IPS-NIHi11 (cell line): ENCODE measurements at places on chromosomes 1 and 21.
A peak's percentile ranks its signal among the peaks of the same experiment; 100 is the strongest.

DNA sequence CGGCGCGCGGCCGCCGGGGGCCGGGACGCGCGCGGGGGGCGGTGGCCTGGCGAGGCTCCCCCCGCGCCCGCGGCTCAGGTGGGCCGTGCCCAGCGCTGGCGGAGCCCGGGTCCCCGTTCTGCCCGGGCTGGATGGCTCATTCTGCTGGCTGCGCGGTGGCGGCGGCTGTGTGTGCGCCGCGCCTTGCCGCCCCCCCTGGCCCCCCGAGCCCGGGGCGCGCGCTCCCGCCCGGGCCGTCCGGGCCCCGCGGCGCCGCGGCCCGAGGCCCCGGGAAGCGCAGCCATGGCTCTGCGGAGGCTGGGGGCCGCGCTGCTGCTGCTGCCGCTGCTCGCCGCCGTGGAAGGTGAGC, at the start of gene EPHB2:
Gene EPHB2, plus strand, starts transcription at position 139 of the 349 bp plus-strand sequence. Its CDS starts 144 bp downstream, at position 283.
- peak; percentile 91 for DNase-seq

GRCh38 chr1:235009561-235010306, 118.9 kb downstream of the TOMM20 start:
- DNase-seq = no peak

- DNase-seq = no peak
These were observed 10.6 kb upstream of the RUNX1 start for GRCh38 chr21:35059742-35060141.

GRCh38 chr1:27503844-27504587, 14.0 kb upstream of the WASF2 start:
- peak; percentile 54 for DNase-seq

- no peak for DNase-seq
These were observed 36.6 kb downstream of the AZIN2 start for GRCh38 chr1:33117440-33118085.

GRCh38 chr1:116003823-116004222, 27.5 kb downstream of the SLC22A15 start:
- no peak for DNase-seq

- DNase-seq = no peak
These were observed 38.0 kb upstream of the COL24A1 start for GRCh38 chr1:86194491-86195034.

- no peak for DNase-seq
These were observed 40.8 kb upstream of the UTS2 start for GRCh38 chr1:7893529-7894180.

DNA sequence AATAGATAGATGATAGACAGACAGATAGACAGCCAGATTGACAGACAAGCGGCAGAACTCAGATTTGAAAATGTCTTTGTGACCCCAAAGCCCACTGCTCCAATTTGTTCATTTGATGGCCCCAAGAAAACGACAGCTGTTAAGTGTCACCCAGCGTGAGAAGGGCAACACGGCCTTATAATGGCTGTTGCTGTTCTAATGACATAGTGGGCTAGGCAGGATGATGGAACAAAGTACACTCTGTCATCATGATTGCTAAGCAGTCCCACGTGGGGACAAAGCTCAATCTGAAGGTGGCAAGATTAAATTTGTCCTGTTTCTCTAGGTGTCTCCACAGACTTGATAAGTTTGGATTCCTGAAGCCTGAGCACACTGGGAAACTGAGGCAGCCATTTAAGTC, 112.9 kb downstream of the DAB1 start:
- DNase-seq = no peak

DNA sequence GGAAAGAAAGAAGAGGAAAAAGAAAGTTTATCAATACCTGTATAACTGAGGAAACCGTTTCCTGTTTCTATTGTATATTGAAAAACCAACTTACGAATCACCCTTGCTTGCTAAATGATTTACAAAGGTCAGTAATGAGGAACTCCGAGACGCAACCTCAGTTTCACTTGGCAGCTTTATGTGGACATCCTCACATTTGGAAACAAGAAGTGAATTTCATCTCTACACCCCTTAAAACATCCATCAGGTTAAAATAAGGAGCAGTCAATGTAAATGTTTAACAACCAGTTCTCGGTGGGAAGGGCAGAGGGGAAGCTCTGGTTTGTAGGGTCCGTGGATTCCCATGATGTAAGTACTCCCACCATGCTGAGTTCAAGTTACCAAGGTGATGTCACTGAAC, 481.7 kb upstream of the RUNX1 start:
- DNase-seq = no peak

DNA sequence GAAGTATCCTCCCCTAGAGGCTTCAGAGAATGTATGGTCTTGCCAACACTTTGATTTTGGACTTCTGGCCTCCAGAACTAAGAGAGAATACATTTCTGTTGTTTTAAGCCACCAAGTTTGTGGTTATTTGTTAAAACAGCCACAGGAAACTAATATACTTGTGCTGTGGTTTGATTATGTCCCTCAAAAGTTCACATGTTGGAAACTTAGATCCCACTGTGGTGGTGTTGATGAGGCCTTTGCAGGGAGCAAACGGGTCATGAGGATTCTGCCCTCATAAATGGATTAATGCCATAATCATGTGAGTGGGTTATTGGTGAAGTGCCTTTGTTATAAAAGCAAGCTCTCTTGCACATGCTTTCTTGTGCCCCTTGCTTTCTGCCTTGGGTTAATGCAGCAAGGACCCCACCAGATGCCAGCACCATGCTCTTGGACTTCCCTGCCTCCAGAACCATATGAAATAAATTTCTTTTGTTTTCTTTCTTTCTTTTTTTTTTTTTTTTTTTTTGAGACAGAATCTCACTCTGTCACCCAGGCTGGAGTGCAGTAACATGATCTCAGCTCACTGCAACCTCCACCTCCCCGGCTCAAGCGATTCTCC, 157.3 kb downstream of the CLIC6 start:
- no peak for DNase-seq

GRCh38 chr21:28089599-28090441, 902.9 kb downstream of the LTN1 start:
- DNase-seq = no peak

GRCh38 chr21:27268290-27268689, 301.4 kb upstream of the ADAMTS5 start:
- DNase-seq = no peak

- no peak for DNase-seq
These were observed 7.4 kb downstream of the WNT3A start for GRCh38 chr1:228013935-228014930.

DNA sequence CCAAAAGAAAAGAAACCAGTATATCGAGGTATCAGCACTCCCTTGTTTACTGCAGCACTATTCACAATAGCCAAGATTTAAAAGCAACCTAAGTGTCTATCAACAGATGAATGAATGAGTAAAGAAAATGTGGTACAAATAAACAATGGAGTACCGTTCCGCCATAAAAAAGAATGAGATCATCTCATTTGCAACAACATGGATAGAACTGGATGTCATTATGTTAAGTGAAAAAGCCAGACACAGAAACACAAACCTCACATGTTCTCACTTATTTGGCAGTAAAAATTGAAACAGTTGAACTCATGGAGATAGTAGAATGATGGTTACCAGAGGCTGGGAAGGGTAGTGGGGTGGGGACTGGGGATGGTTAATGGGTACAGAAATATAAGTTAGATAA, 4.3 kb upstream of the GNG5 start:
- no peak for DNase-seq

GRCh38 chr1:154808261-154808908, 61.7 kb downstream of the KCNN3 start:
- peak; percentile 29 for DNase-seq

GRCh38 chr1:172043900-172044299, 202.6 kb downstream of the DNM3 start:
- DNase-seq = no peak

DNA sequence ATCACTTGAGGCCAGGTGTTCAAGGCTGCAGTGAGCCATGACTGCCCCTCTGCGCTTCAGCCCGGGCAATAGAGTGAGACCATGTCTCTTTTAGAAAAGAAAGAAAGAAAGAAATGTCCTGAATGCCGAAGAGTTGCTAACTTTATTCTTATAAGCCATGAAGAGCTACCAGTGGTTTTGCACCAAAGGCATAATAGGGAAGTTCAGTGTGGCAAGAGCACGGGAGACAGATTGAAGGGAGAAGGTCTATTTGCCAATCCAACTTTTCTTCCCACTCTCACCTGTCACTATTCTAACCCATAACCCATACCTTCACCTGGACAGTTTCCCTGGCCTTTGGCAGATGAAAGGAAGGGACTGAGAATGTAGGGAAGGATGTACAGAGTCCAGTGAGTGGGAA, 4.4 kb upstream of the PEA15 start:
- DNase-seq = no peak

DNA sequence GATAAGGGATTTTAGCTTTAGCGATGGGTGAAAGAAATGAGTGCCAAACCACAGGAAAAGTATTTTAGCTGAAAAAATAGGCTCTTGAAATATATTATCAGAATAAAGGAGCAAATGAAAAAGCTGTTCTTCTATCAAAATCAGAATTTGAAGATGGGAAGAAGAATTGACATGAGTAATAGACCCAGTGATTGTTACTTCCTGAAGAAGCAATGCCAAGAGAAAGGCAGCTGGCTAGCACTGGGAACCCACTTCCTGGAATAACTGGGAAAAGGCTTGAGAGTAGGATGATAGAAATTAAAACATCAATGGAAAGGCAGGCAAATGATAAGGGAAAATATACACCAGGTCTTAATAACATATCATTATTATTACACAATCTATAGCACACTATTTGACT, 29.9 kb upstream of the LYPLAL1 start:
- no peak for DNase-seq

GRCh38 chr1:118947003-118947765, 41.0 kb downstream of the TBX15 start:
- DNase-seq = no peak

DNA sequence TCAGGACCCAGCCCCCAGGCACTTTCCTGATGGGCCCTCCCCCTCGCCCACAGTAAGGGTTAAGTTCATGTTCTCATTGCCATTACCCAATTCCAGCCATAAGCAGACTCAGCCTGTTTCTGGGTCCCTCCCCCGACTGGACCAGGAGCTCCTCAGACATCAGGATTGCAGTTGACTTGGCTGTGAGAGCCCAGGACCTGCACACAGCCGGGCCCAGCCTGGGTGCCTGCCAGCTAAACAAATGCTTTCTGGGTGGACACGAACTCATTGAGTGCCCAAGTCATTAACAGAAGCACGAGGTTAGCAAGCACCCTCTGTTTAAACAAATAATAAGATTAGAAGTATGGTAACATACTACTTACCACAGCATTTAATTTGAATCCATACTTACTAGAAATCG, 147.9 kb upstream of the POU3F1 start:
- DNase-seq = no peak

DNA sequence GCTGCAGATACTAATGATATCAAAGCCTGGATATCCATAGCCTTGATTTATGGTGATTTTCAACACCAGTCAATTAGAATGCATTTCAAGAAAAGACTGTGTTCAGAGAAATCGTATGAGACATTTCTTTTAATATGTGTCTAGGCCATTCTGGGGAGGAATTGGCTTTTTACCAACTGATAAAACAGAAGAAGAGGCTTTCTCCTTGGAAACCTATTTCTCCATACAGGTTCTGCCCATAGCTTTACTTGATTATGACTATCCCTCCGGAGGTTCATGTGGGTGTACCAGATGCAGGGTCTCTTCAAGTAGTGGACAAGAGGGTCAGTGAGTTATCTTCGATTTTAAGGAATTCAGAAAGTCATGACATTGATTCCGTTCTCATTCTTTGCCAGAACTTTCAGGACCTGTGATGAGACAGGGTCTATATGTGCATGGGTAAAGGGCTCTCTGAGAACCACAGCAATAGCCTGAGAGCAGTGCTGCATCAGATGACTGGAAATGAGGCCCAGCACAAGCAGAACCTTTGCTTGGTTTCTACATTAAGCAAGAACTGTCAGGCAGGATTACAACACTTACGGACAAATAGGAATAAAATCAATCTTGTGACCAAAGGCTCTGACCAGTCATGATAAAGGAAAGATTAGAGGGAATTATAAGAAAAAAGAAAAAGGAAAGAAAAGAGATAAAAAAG, 263.7 kb upstream of the SGIP1 start:
- DNase-seq = no peak

DNA sequence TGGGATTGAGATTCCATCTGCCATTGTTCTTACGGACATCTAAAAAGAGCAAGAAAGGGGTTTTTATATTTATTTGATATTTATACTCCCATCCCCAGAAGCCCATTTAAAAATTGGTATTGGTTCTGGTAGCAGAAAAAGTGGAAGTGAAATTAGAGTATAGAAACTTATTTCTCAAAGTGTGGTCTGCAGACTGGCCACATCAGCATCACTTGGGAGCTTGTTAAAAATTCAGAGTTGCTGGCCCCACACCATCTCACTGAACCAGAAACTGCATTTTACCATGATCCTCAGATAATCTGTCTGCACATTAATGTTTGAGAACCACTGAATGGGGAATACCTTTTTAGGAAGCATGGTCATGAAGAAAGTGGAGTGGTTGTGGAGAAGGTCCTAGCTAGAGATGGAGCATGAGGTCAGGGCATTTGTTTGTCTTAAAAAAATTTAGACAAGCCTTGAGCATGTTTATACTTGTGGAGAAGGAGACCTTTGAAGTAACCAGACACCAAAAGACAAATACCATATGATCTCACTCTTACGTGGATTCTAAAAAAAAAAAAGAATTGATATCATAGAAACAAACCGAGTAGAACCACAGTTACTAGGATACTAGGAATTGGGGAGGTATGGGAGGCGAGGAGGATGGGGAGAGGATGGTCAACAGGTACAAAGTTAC, 116.3 kb downstream of the ST6GALNAC3 start:
- no peak for DNase-seq

DNA sequence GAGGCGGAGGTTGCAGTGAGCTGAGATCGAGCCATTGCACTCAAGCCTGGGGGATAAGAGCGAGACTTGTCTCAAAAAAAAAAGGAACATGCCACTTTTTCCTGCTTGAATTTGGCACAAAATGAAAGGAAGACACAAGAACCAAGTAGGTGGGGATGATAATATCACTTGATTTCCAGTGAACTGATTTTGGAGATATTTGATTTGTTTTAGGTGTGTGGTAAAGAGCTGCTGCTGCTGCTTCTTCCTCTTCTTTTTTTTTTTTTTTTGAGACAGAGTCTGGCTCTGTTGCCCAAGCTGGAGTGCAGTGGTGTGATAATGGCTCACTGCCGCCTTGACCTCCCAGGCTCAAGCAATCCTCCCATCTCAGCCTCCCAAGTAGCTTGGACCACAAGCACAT, 29.9 kb upstream of the CAPZB start:
- DNase-seq = no peak

GRCh38 chr1:158809256-158809655, 21.9 kb upstream of the MNDA start:
- no peak for DNase-seq

- peak; percentile 44 for DNase-seq
These were observed 433 bp upstream of the KAZN start for GRCh38 chr1:14598007-14598497.
